ENCODE measurements at places on chromosomes 4 and X.

- peak; percentile 7 for DNase-seq
Measured at GRCh38 chr4:10687526-10687925, 3.0 kb upstream of the CLNK start.

- no peak for DNase-seq
Measured at GRCh38 chr4:128232719-128233118, 54.9 kb downstream of the PGRMC2 start.

DNA sequence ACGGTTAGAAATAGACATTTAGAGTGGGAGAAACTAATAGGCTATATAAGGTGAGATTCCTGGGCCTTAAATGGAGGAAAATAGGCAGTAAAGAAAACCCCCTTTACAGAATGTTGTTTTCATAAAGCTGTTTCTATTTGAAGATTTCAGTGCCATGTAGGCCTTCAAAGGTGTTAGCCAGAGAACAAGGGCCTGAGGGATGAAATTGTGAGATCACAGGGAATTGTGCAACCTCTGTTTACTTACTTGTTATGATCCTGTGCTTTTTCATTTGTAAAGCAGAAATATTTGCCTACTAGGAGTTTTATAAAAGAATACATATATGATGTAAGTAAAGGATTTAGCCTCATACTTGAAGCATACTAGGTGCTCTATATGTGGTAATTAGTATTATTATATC, 272.9 kb upstream of the ARX start:
- DNase-seq: no peak

- no peak for DNase-seq
Measured at GRCh38 chr4:39873823-39874222, 103.9 kb downstream of the PDS5A start.

DNA sequence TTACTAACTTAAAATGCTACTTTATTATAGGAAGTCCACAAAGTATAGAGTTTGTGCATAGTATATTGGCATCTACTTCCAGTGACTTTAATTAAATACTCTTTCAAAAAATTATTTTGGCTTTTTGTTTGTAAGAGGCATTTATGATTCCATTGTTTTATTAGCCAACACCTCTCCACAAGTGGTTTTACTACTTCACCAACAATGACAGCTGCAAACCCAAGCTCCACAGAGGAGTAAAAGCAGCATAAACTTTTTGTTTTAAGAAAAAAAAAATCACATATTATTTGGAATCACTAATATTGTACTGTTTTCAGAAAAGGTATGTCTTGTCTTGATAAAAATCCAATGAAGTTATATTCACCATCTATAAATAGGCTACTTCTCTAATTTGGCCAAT, 88.5 kb downstream of the FIP1L1 start:
- DNase-seq: no peak

DNA sequence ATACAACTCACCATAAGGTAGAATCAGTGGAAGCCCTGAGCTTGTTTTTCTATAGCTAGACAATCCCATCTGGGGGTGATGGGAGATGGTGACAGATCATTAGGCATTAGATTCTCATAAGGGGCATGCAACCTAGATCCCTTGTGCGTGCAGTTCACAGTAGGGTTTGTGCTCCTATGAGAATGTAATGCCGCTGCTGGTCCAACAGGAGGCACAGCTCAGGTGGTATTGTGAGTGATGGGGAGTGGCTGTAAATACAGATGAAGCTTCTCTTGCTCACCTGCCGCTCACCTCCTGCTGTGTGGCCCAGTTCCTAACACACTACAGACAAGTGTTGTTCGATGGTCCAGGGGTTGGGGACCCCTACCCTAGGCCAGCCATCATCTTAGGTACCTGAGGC, 5.9 kb upstream of the GATB start:
- DNase-seq: no peak

GRCh38 chrX:79270401-79270800, 96.7 kb downstream of the ITM2A start:
- peak; percentile 11 for DNase-seq

GRCh38 chrX:25156323-25156722, 140.6 kb upstream of the ARX start:
- no peak for DNase-seq

DNA sequence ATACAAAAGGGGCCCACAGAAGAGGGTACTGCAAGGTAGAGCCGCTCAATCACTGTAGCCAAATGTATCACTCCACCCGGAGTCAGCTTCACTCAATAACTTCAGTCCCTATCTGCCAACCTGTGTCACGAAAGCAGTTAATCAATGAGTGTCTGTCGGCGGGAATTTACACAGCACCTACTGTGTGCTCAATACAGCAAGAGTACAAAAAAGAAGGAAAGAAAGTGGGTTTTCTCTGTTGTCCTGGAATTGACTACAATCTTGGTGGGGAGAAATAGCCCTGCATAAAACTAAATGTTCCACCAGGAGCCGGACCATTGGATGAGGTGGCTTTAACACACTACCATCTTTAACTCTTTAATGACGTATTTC, 780 bp upstream of the NKRF start:
- DNase-seq: no peak

DNA sequence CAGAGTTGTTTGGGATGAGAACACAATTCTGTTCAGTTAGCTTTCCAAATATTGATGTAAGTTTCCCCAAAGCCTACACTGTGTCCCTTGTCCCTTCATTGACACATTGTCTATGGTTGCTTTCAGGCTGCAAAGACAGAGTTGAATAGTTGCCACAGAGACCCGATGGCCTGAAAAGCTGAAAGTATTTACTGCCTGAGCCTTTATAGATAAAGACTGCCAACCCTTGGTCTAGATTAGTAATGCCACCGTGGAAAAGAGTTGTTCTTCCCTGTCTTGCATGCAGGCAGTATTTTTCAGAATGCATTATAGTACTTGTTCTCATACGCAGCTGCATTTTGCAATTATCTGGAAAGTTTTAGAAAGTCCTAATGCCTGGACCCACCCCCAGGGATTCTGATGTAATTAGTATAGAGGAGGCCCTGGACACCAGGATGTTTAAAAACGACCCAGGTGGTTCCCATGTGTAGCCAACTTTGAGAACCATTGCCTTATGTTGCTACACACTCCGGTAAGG, 180.8 kb downstream of the FRMPD4 start:
- no peak for DNase-seq

Measured in iPS DF 6.9 (cell line).